ENCODE measurements at places on chromosomes 2 and 18.

GRCh38 chr2:14358774-14359173 is 273.7 kb upstream of the LRATD1 start:
- no peak for DNase-seq

GRCh38 chr2:134287323-134287722 is 33.5 kb downstream of the MGAT5 start:
- DNase-seq, result no peak

DNA sequence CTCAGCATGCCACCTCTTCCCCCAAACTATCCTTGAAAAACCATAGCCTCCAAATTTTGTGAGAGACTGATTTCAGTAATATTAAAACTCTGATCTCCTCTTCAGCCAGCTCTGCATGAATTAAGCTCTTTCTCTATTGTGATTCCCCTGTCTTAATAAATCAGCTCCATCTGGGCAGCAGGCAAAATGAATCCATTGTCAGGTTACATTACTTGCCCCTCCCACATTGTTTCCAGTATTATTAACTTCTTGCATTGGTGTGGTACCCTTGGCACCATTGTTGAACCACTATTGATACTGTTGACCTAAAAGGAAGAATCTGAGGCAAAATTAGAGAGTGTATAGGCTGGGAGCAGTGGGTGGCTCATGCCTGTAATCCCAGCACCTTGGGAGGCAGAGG is 512.2 kb upstream of the VRK2 start:
- DNase-seq, result no peak

DNA sequence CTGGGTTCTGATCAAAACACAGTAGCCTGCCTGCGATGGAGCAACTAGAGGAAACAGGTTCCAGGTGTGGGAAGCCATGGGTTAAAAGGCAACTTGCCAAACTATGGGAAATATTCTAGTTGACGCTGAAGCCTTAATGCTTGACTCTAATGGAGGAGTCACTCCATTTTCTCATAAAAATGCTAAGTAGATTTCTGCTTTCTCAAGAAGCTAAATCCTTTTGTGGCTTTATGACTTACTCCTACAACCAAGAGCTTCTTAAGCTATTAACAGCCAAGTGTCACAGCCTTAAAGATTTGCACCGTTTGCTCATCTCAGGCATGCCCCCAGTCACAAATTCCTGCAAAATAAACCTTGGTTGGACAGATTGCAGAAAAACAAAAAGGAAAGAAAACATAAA is 25.2 kb downstream of the ANKRD44 start:
- no peak for DNase-seq

GRCh38 chr2:197081294-197081693 is 154.8 kb upstream of the PGAP1 start:
- DNase-seq, result no peak

DNA sequence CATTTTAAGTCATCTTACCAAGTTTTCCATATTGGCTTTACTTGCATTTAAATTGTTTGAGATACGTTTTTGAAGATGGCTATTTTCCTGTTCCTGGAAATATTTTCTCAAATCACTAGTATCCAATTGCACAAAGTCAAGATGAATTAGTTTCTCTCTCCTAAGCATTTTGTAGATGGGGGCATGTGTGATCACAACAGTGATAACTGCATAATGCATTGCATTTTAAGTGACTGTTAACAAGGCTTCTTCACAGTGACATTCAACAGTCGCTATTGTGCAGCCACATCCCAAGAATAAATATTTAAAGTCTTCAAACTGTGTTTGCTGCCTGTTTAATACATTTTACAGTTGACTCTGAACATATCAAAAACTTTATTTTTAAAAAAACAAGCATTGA is 694.2 kb upstream of the CDH7 start:
- DNase-seq, result no peak

DNA sequence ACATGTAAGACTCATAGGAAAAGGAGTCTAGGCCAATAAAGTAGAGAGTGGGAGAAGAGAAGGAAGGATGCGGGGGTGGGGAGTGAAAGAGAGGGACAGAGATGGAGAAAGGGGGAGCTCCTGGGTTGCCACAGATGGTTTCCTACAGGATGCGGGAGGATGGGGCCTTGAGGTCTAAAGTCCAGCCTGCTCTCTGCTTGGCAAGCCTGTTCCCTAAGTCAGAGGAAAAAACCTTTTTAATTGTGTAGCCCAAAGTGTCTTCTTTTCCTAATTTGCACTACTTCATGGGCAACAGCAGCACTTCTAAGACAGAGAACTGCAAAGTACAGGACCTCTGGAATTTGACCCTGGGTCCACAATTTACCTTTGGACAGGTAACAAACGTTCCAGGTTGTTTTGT is 1.4 kb upstream of the FAM110C start:
- no peak for DNase-seq

DNA sequence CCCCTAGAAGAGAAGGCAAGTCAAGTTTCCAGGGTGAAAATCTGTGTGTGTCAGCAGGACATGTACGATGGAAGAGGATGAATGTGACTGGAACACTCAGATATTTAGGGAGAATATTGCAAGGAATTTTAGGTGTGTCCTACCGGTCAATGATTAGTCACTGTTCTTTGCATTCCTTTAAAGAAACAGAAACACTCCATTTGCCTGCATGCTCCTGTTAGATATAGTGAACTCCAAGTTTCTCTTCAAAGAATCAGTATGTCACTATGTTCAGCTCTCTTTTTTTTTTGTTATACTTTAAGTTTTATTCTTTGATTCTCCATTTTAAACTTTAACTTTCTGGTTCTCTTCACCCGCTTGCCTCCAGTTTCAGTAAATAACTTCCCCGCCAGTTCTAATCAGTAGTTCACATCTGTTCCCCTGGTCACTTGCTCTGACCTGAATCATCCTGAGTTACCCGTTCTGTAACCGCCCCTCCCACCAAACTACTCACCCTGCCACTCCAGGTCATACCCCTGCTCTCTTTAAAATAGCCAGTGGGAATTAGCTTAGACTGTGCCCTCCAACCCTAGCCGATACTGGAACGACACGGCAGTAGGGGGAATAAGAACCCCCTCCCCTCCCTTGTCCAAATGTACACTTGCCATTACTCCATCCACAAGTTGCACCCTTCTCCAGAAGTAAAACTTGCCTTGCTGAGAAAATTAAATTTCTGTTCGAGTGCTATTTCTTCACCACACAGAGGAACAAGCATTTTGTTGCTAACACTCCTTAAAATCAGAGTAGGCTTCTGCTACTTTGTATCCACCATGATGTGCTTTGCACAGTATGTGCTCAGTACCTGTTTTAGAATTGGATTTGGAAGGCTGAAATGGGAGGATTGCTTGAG is 268.4 kb downstream of the METTL4 start:
- DNase-seq, result no peak

DNA sequence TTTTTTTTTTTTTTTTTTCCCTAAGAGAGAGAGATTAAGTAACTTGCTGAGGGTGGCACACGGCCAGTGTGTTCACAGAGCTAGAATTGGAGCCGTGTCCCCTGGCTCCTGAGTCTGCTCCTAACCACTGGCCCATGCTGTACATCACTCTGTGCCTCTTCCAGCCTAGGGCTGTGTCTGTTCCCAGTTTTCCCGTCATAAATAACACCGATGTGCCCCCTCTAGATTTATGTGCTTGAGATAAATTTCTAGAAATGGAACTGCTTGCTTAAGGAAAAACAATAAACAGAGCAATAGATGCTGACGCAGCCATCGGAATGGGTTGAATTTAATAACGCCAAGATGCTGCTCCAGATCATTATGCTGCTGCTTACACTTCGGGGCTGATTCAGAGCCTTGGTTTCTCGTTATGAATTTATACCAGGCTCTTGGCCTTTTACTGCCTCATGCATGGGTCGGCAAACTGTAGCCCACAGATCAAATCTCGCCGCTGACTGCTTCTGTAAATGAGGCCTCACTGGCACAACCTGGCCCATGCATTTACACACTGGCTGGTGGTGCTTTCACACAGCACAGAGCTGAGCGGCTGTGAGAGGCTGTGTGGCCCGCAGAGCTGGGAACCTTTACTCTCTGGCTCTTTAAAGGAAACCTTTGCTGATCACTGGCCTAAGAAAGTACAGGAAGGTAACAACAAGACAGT is 58.1 kb downstream of the NDUFA10 start:
- no peak for DNase-seq

- no peak for DNase-seq
Measured at GRCh38 chr2:236531996-236532395, 37.6 kb upstream of the ACKR3 start.

GRCh38 chr2:150228936-150229335 is 258.5 kb downstream of the RND3 start:
- DNase-seq, result no peak

DNA sequence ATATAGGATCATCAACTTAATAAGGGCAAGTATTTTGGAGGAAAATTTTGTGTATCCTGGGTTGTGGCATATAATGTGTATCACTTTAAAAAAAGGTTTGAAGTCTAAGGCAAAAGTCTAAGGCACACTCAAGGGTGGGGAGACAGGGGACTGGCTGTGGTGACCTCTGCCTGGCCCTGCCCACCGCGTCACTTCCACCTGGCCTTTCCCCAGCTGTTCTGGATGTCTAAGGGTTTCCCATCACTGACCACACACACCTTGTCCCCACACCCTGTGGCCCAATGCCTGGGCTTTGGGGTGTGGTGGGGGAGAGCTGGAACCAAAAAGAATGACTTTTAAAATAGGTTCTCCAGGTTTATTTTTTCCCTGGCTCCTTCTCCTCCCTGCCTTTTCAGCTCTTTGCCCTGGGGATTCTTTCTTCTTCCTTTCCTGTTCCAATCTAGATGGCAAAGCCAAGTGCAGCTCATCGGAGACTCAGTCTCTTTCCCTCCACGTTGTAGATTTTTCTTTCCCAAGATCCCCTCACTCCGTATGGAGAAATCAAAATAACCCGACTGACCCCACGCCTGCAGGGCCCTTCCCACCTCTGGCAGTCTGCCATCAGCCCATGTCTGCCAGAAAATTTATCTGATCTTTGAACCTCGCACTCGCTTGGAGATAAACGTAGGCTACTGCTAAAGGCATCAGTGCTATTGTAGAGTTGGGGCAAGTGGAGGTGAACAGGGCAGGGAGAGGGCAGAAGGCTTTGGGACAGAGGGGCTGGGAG is 257.2 kb downstream of the DYSF start:
- DNase-seq, result no peak

GRCh38 chr18:42275138-42275535 is 320.1 kb downstream of the PIK3C3 start:
- DNase-seq, result no peak

GRCh38 chr2:113768770-113769169 is 12.3 kb upstream of the SLC35F5 start:
- no peak for DNase-seq

- no peak for DNase-seq
Measured at GRCh38 chr18:11526675-11527074, 82.7 kb upstream of the SLC35G4 start.

DNA sequence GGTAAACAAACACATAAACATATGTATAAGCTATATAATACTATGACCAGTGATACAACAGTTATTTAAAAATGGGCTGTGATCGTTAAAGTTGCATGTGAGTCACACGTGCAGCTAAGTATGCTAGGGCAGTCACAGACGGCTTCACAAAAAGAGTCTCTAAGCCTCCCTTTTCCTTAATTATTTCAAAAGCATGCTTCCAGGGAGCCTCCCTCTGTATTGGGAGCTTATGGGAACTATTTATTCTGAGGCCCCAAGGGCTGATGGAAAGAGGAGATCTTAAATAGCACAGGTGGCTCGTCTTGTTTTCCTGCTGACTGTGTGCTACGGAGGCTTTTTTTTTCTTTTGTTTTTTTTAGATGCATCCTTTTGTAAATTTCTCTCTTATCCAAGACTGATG is 94.3 kb downstream of the ADCYAP1 start:
- no peak for DNase-seq

DNA sequence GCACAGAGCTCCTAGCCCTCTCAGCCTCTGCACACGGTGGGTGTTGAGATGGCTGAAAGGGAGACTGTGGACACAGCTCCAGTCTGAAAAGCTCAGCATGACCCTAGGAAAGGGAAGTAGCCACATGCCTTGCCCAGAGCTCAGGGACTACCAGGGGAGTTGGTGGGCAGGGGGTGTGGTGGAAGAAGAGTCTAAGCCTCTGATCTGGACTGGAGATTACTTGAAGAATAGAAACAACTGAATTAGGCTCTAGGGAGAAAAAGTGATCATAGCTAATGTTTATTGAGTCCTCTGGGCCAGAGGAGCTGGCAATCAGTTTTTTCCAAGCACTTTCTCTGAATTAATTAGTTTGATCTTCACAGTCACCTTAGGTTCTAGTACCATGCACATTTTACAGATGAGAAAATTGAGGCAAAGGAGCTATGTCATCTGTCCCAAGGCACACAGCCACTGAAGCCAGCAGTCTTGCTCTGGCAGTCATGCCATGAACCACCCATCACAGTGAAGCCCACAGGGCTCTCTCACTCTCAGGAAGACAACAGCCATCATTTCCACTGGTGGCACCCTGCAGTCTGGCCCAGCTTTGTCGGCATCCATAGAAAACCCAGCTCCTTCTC is 10.3 kb downstream of the SDC1 start:
- no peak for DNase-seq

GRCh38 chr18:23350188-23350587 is 102.9 kb upstream of the RIOK3 start:
- DNase-seq, result no peak

DNA sequence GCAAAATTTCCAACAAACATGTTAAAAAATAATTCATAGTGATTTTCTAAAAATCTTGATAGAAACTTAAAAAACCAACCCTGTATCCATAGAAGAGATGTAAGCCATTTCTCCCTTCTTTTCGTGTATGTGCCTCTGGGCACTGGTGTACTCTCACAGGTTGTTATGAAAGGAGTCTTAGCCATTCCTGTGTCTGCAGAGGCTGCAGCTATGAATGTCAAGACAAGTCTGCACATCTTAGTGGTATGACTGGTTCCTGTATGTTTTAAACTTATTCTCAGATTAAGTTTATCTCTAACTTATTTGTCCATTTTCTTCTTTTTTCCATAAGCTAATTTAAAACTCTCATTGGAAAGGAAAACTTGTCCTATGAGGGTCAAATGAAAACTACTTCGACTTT is 84.0 kb downstream of the DPP4 start:
- no peak for DNase-seq

DNA sequence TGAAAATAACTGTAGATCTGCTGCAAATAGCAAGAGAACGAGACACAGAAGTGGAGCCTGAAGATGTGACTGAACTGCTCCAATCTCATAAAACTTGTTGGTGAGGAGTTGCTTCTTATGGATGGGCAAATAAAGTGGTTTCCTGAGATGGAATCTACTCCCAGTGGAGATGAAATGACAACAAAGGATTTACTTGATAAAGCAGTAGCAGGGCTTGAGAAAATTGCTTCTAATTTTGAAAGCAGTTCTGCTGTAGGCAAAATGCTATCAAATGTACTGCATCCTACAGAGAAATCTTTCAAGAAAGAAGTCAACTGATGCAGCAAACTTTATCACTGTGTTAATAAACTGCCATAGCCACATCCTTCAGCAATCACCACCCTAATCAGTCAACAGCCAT is 44.0 kb downstream of the RPRD1A start:
- DNase-seq, result no peak

- DNase-seq, result no peak
Measured at GRCh38 chr2:16123421-16123820, 183.1 kb downstream of the MYCN start.

- no peak for DNase-seq
Measured at GRCh38 chr2:54052825-54053718, 62.3 kb upstream of the ACYP2 start.

- DNase-seq, result no peak
Measured at GRCh38 chr2:216343221-216343980, 28.9 kb downstream of the MARCHF4 start.

Measured in DMS 273 treated with DMSO at 0.1 percent for 48 hours (cell line).